HEK293T (cell line): ENCODE measurements at places on chromosomes 5 and 9.

- DNase-seq, result no peak
Observed at GRCh38 chr5:137960141-137960540, 70.9 kb downstream of the PKD2L2 start.

DNA sequence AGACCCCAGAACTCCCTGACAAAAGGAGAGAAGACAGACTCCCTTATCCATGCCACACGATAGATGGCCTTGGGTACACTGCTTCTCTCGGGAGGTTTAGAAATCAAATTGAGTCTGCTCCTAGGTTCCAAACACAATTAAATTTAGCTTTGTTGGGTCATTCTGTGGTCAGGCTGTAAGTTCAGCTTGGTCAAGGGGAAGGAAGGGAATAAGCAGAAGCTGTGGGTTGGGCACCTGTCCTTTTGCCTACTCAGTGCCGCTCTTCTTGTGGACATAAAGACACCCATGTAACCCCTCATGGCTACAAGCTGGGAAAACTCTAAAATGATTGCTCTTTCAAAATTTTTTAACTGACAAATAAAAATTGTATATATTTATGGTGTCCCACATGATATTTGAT, 19.1 kb upstream of the AK3 start:
- DNase-seq, result no peak

DNA sequence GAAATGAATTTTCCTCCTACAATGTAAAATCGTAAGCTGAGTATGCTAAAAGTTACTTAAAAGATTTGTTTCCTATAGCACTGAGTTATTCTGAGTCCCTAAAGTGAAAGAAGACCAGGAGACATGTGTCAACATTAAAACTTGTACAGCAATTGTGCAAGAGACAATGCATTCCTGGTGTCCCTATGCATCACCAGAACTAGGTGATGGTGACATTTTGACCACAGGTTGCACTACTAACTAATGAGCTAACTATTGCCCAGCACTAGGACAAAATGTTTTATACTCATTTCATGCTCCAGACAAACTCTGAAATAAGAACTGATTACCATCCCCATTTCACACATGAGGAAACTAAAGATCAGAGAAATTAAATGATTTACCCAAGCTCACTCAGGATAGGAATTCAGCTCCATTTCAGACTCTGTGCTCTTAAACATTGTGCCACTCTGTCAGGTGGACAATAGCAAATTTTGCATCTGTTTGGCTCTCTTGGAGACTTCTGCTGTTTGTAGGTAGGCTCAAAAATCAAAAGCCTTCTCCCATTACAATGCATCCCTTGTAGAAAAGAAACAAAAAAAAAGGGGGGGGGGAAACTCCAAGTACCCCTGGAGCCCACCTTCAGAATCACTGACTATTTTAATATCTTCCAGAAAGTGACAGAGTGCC, 269.2 kb downstream of the ACTL7B start:
- DNase-seq, result no peak

GRCh38 chr5:93206203-93206602, 374.8 kb downstream of the NR2F1-AS1 start:
- DNase-seq, result no peak
